Heart left ventricle (tissue), 16 donors: ENCODE measurements at places on chromosomes 11 and 22.

GRCh38 chr11:76329983-76330382 is 50.9 kb downstream of the THAP12 start:
- DNase-seq: no peak

DNA sequence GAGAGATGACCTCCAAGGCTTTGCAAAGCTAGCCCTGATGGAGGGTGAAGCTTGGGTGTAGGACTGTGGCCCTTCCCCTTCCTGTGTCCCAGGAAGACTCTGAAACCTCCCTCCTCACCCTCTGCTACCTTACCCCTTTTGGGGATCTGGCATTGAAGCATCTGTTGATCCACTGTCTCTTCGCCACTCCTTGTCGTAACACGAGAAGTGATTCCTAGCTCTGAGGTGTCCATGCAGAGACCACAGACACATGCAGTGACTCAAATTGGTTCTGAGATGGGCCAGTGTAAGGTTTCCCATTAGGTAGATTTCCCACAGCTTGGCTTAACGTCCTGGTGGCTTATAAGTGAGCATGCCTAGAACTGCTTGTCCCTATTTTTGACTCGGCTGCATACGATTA is 101.4 kb downstream of the ZBTB16 start:
- no peak for DNase-seq

- DNase-seq: no peak
Observed at GRCh38 chr11:69131644-69132300, 24.0 kb upstream of the SMIM38 start.

DNA sequence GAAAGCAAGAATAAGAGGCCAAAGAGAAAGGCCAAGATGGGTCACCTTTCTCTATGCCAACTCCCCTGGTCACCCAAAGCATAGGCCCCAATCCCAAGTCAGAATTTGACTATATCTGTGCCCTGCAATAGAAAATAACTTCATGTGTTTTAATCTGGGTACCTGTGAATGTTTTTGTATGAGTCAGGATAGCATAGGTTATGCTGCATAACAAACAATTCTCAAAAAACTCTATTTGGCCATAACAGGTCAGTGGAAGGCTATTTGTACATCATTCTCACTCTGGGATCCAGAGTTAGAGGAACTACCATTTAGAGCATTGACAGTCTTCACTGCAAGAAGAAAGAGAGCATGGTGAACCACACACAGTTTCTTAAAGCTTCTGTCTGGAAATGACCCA is 167.3 kb downstream of the DBX1 start:
- no peak for DNase-seq

DNA sequence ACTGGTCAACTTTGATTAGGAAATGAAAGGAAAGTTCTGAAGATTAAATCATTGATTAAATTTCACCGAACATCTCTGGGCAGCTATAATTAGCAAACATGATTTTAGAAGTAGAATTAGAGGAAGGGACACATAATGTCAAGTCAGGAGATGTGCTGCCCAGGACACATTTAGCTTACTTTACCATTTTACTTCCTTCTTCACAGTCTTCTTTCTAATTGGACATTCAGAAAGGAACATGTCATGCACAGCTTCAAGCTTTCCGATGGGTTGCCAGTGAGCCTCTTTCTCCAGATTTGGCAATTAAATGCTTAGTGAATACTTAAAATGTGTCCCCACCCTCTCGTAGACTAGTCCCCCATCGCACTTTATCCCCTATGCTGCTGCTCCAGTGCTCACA is 234.7 kb downstream of the FAM76B start:
- DNase-seq: no peak

GRCh38 chr11:67572747-67573419 is 10.7 kb upstream of the GSTP1 start:
- DNase-seq: peak; percentile 36

DNA sequence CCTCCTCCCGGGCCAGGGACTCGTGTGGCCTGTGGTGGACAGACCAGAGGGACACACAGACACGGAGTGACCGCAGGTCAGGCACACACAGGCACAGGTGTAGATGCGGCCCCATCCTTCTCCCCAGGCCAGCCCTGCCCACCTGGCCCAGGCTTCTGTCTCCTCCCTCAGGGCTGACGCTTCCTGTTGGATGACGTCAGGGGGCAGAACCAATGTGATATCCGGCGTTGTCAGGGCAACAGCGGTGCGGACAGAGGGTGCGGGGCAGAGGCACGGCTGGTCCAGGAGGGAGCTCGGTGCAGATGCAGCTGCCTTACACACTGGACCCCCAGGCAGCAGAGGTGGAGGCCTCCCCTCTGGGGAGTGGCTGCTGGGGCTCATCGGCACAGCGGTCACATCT is 2.9 kb upstream of the TUBGCP6 start:
- no peak for DNase-seq

DNA sequence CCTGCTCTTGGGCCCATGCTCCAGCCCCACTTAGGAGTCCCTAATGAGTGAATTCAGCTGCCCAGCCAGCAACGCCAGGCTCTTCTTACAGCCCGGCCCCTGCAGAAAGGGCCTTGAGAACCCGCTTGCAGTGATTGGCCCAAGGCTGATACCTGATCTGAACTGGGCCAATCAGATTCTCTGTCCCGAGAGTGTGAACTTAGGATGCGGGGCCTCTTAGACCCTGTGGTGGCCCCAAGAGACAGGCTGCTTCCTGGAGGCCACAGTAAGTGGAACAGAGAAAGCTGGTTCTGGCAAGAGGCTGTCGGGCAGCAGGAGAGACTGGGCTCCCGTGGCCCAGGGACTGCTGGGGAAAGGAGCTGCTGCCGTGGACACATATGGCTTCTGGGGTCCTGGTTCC is 11.5 kb downstream of the VSTM5 start:
- DNase-seq: no peak

GRCh38 chr11:9626496-9627394 is 37.1 kb upstream of the SWAP70 start:
- DNase-seq: peak; percentile 40

- DNase-seq: no peak
Observed at GRCh38 chr11:2468363-2469235, 23.8 kb downstream of the KCNQ1 start.

- DNase-seq: peak; percentile 79
Observed at GRCh38 chr11:112298535-112298934, 37.9 kb upstream of the PLET1 start.

DNA sequence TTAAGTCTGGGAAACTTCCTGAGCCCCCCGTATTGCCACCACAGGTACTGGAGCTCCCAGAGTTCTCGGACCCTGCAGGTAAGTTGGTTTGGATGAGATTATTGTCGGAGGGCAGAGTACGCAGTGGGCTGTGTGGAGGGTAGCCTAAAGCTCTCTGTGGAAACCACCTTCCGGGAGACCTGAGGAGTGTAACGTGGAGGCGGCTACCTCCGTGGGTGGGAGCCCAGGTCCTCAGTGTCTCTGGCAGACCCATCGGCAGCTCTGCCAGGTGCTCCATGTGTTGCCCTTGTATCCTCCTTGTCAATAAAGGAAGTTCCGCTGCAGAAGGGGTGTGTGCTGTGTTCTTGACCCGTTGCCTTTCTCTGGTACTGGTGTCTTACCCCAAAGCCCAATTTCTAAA is 61.4 kb downstream of the SYT13 start:
- DNase-seq: no peak

GRCh38 chr11:23320131-23320530 is 459.9 kb upstream of the CCDC179 start:
- no peak for DNase-seq

GRCh38 chr11:106691807-106692365 is 326.4 kb downstream of the GUCY1A2 start:
- no peak for DNase-seq

DNA sequence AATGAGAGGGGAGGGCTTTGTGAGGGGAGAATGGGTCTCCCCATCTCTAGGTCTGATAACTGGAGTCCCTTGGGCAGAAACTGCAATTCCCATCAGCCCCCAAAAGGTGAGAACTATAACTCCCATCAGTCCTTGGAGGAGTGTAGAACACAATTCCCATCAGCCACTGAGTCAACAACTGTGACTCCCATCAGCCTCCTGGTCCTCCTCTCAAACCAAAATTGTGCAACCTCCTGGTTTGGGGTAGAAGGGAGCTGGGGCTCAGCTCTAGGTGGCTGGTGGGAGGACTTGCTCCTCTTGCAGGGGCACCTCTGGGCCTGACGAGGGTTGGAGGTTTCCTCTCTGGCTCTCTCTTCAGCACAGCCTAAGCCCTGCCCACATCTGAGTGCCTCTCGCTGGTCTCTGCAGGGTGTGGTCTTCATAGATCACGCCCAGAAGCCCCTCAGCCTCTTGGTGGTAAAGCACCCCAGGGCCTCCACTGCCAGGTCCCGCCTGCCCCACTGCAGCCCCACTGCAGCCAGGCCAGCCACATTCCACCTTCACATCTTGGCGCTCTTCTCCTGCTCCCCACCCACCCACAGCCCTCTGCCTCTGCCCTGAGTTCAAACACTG is 18.5 kb downstream of the SLC22A12 start:
- DNase-seq: peak; percentile 13

- DNase-seq: no peak
Observed at GRCh38 chr11:2392241-2392959, 8.2 kb upstream of the TSSC4 start.

GRCh38 chr11:26063915-26064314 is 268.0 kb upstream of the ANO3 start:
- DNase-seq: no peak

GRCh38 chr11:103332409-103332808 is 223.2 kb downstream of the DYNC2H1 start:
- no peak for DNase-seq

- DNase-seq: no peak
Observed at GRCh38 chr11:128757886-128758612, 64.2 kb downstream of the FLI1 start.

DNA sequence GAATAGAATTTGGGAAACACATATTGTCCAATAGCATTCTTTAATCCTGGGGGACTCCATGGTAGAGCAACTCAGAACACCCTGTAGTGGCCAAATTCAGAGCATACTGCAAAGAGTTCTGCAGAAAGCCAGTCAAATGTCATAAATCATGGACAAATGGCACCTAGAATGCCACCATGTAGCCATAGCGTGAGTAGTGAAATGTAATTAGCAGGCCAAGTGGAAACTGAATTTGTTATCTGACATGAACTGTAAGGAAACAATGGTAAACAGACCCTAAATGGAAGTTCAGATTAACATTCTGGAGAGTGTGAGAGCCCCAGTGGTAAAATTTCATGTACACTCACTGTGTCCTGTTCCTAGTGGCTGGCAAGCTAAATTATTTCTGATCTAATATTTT is 7.0 kb upstream of the PRSS23 start:
- DNase-seq: no peak

GRCh38 chr22:50308597-50308935 is 1.1 kb upstream of the PLXNB2 start:
- DNase-seq: peak; percentile 90

DNA sequence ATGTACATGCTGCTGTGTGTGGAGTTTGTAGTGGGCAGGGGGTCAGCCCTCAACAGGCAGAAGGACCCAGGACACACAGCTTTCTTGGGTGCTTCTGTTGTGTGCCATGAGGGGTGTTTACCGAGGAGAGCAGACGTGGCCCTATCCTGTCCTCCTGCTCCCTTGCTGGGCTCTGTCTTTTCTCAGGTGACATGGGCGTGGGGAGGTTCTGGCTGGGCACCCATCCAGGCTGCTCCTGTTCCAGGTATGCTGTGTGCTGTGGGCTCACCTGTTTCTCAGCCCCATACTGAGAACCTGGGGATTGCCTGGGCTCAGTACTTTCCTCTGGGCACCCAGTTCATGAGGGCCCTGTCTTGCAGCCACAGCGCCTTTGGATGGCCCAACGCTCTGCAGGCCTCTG is 23.3 kb downstream of the MICALL1 start:
- no peak for DNase-seq

GRCh38 chr22:26643418-26644100 is 13.8 kb upstream of the MIAT start:
- no peak for DNase-seq

DNA sequence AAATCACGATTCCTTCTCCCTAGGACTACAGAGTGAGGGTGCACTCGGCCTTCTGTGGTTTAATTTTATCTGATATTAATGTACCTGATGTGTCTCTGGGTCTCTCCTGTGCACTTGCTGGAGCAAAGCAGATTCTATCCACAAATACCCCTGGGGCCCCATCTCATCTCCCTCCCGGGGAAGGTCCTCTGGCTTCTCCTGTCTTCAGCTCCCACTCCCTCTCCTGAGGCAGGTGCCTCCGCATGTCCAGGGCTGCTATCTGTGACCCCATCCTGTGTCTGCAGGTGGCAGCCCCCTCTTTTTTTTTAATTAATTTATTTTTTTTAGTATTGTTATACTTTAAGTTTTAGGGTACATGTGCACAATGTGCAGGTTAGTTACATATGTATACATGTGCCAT is 558.7 kb downstream of the BRD1 start:
- no peak for DNase-seq

DNA sequence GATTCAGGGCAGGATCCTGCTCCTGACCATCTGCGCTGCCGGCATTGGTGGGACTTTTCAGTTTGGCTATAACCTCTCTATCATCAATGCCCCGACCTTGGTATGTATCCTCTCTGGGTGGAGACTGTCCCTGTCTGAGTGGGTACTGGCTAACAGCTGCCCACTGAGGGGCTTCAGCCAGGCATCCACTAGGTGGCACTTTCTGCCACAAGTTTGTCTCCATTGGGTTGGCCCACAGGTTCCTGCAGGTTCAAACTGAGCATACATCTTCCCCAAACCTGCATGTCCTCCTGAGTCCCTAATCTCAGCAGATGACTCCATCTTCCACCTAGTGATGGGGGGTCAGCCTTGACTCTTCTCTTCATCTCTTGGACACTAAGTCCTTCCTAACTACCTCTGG is 4.4 kb downstream of the SLC2A11 start:
- DNase-seq: no peak

- no peak for DNase-seq
Observed at GRCh38 chr11:91768783-91769182, 455.8 kb upstream of the FAT3 start.

DNA sequence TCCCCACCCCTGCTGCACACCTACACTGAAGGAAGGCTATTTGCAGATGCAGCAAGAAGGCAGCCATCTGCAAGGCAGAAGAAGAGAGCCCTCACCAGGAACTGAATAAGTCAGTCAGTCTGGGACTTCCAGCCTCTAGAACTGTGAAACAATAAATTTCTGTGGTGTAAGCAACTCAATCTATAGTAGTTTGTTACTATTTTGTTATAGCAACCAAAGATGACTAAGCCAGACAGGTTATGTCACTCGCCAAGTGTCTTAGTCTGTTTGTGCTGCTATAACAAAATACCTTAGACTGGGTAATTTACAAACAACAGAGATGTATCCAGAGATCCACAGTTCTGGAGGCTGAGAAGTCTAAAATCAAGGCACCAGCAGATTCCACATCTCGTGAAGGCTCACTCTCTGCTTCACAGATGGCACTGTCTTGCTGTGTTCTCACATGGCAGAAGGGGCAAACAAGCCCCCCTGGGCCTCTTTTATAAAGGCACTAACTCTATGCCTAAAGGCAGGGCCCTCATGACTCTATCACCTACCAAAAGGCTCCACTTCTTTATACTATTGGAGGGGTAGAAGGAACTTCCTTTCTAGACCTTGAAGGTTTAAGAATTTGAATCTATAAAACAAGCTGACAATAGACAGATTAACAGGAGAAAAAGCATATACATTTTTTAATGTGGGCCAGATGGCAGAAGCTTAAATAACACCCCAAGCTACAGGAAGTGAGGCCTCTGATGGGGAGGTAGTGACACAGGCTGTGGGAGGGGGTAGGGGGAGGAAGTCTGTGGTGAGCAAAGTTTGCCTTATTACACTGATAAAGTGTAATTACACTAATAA is 12.3 kb downstream of the APOL6 start:
- DNase-seq: no peak
